GM18507 (cell line): ENCODE measurements at places on chromosomes 12 and 14.

- DNase-seq: no peak
These were observed 612.9 kb downstream of the GALC start for GRCh38 chr14:87380054-87380453.

GRCh38 chr12:108297895-108298760, 41.0 kb downstream of the CMKLR1 start:
- no peak for DNase-seq

DNA sequence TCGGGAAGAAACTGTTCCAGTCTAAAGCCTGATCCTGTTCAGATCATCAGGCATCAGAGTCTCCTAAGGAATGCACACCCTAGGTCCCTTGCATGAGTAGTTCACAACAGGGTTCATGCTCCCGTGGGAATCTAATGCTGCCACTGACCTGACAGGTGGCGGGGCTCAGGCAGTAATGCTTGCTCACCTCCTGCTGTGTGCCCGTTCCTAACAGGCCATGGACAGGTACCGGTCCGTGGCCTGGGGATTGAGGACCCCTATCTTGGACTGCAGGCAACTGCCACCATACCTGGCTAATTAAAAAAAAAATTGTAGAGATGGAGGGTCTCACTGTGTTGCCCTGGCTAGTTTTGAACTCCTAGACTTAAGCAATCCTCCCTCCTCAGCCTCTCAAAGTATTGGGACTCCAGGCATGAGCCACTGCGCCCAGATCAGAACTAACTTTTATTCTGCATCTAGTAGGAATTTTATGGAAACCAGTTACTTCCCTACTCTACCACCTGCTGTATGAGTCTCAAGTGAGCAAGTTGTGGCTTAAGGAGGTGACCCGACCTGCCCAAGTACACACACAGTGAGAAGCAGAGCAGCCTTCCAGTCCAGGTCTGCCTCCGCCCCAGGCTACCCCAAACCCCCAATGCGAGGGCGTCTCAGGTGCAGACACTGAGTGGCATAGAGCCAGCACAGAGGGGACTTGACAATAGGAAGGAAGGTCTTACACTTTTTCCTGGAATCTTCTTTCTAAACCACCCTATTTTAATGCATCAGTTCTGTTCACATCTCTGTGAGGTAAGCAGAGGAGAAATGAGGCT, 2.5 kb upstream of the PAPLN start:
- DNase-seq: no peak

DNA sequence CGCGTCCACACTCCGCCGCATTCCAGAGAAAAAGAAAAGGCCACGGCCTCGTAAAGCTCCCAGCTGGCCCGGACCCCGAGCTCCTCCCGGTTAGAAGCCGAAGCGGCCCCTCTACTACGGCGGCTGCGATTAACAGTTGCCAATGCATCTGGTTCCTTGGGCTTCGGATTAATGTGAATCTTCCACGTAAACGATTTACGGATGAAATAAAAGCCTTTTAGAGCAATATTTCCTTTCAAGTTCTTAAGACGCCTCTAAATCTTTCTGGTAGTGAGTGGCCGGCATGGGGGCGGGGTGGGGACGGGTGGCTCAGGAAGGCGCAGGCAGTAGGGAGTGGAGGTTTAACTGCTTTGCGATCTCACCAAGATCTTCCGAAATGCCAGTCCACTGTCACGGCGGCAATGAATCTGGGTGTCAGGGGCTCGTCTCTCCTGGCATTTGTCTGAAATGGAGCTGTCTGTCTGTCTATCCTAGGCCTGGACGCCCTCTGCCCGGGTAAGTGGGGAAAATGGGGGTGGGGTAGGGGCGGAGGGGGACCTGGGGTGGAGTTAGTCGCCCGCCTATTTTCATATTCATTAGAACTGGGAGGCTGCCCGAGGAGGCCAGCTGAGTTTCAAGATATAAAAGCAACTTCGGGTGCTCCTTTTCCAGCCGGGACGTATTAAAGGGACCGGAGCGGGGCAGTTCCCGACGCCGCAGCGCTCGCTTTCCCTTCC, 413 bp upstream of the ALX1 start:
- no peak for DNase-seq

DNA sequence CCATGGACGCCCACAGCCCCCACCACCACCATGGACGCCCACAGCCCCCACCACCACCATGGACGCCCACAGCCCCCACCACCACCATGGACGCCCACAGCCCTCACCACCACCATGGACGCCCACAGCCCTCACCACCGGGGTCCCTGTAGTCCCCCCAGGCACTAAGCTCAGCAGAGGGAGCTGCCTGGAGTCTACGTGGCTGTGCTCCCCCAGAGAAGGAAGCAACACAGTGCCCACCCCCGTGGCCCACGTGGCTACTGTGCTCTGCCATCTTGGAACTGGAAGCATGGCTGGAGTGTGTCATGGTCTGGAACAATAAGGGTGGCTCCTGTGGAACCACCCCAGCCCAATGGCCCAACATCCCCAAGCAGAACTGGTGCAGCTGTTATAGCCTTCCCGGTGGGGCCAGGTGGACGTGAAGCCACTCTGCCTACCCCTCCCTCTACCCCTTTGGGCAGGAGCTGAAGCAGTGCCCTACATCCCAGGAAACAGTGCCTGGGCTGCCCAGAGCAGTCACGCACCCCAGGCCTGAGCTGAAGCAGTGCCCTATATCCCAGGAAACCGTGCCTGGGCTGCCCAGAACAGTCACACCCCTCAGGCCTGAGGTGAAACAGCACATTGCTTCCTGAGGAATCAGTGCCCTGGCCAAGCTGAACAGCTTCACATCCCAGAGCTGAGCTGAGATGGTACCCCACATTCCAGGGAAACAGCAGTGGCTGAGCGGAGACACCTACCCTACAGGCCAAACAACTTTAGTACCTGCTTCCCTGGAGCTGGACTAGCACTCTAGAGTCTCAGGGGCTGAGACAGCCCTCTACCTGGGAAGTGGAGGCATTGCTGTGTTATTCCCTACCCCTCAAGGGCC, 9.0 kb upstream of the SFSWAP start:
- no peak for DNase-seq
